ENCODE measurements at places on chromosomes 11 and 22.
A peak's percentile ranks its signal among the peaks of the same experiment; 100 is the strongest.

GRCh38 chr22:43848366-43849171 is 13.7 kb downstream of the SULT4A1 start:
- peak; percentile 34 for DNase-seq

DNA sequence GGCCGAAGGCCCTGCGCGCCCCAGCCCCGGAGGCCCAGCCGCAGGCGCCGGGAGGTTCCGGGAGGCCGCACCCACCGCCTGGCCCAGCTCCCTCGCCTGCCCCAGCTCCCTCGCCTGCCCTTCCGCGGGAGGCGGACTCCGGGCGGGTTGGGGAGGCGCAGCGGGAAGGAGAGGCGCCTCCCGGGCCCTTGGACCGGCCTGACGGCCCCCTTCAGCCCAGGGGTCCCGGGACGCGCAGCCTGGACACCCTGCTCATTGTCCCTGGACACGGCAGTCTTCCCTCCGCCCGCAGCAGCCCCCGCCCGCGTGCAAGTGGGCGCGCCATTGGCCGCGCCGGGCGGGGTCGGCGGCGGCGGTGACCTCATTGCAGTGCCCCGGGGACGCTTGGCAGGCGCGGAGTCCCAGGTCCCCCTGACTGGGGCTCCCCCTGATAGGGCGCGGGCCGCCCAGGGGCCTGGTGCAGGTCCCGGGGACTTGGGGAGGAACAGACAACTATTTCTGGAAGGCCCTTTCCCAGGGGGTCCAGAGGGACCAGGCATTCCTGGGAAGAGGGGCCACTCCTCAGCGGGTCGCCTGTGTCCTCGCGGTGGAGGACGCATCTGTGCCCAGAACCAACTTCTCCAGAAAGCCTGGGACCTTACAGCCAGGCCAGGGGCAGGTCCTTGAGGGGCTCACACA is 501 bp downstream of the CD151 start:
- no peak for DNase-seq

- no peak for DNase-seq
Observed at GRCh38 chr11:128643661-128644317, 50.1 kb upstream of the FLI1 start.

DNA sequence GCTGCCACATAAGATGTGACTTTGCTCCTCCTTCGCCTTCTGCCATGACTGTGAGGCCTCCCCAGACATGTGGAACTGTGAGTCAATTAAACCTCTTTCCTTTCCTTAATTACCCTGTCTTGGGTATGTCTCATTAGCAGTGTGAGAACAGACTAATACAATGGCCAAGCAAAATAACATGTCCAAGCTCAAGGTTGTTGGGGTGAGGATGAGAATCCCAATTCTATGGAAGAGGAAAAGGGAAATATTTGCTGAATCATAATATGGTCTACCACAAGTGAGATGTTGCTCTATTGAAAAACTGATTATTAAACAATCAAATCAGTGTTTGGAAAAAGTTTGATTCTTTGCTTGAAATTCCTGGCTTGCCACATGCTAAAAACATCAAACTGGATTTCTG is 48.7 kb upstream of the LRRC4C start:
- no peak for DNase-seq

DNA sequence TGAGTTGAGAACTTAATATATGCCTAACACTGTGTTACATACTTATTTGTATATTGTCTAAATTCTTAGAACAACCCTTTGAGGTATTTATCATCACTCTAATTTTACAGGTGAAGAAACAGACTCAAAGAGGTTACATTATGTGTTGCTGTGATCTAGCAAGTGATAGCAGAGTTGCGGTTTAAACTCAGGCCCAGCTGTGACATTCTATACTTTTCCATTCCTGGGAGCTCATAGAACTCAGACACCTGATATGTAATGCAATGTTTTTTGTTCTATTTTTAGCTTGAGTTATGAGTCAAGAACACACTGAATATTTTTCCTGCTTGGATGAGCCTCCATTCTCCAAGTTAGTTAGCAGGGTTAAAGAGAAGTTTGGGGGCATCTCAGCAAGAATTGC is 449.7 kb upstream of the DDI1 start:
- no peak for DNase-seq

DNA sequence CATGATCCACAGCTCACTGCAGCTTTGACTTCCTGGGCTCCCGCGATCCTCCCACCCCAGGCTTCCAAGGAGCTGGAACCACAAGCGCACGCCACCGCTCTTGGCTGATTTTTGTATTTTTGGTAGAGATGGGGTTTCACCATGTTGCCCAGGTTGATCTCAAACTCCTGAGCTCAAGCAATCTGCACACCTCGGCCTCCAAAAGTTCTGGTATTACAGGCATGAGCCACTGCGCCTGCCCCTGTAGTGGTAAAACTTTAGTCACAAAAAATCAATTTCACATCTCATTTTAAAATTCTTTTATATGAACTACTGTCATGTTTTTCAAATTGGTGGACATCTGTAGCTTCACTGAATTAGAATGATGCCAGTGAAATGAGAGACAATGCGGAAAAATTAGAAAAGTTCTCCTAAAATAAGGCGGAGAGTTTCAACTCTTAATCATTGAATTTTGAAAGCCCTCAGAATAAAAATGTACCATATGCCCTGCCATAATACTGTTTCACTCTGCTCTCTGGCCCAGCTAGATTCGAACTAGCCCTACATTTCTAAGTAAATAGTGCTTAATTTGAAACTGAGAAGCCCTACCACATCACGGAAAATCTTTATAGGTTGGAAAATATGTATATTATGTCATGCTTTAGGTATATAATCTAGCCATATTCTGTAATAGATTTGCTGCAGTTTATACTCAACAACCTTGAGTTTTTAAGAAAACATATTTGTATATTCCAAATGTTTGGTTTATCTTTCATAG is 78.7 kb downstream of the HORMAD2 start:
- no peak for DNase-seq

- no peak for DNase-seq
Observed at GRCh38 chr11:129611661-129612446, 203.8 kb upstream of the TMEM45B start.

DNA sequence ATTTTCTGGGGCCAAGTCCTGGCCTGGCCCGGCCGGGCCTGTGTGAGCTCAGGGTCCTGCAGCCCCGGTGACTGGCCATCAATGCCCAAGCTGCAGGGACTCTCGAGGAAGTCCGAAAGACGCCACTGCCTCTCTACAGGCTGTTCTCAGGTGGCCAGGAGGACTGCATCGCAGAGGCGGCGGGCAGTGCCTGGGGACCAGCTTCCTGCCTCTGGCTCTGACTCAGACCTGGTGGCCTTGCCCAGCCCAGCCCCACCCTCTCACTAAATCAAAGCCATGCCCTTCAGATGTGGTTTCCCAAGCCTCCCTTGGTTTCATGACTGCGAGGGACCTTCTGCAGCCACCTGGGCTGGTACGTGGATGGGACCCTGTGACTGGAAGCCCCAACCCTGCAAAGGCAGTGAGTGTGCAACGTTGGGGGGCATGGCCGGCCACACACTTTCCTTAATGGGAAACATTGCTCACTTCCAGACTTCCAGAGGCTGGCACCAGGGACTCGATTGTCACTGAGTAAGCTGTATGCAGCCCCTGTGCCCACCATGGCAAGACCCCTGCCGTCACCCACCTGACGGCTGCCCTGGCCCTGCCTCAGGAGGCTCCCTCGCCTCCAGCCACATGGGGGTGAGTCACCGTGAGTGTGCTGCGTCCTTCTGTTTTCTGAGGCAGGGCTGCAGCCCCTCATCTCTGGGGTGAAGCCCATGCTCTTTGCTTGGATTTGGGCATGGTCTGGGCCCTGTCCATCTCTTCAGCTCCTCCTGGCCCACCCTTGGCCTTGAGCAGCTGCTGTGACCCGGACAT is 6.0 kb upstream of the FGF3 start:
- DNase-seq, result no peak

- no peak for DNase-seq
Observed at GRCh38 chr11:131522851-131523250, 152.4 kb downstream of the NTM start.

DNA sequence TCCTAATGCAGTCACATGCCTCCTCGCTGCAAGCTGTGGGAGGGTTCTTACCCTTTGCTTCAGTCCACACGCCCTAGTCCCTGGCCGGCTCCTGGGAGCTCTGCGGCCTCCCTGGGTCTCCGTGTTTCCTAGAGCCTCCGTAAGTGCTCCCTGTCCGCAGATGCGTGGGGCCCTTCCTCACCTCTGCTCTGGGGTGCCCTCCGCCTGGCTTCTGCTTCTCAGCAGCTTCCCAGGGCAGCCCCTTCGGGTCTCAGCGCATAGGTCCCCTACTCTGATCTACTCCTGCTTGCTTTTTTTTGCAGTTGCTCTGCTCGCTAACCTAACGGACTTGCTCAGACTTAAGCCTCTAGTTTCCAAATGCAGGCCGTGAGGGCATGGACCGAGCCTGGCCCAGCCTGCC is 22.4 kb downstream of the CAPN1 start:
- DNase-seq, result no peak

DNA sequence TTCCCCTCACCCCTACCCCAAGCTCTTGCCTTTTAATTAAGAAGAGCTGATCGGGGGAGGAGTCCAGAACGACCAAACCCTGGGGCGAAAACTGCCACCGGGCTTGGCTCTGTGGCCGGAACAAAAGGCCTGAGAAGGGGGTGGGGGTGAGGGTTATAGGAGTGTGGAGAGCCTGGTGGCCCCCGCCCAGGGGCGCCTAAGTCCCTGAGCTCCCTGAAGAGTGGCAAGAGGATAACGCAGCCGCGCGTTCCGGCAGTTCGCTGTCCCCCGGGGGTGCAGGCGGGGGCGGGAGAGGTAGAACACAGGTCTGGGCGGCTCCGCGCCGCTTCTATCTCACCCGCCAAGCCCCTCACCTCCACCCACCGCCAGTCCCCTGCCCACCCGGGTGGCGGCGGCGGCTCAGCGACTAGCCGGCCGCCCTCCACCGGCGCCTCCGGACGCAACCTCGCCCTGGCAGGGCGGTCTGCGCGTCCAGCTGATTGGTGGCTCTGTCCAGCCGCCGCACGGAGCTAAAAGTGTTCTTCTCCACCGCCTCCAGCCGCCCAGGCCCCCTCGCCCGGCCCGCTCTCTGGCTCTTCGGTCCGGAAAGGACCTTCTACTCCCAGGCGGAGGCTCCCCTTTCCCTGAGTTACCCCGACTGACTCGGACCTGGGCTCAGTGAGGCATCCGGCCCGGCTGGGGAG is 18.7 kb upstream of the BDNF start:
- DNase-seq, result peak; percentile 24

DNA sequence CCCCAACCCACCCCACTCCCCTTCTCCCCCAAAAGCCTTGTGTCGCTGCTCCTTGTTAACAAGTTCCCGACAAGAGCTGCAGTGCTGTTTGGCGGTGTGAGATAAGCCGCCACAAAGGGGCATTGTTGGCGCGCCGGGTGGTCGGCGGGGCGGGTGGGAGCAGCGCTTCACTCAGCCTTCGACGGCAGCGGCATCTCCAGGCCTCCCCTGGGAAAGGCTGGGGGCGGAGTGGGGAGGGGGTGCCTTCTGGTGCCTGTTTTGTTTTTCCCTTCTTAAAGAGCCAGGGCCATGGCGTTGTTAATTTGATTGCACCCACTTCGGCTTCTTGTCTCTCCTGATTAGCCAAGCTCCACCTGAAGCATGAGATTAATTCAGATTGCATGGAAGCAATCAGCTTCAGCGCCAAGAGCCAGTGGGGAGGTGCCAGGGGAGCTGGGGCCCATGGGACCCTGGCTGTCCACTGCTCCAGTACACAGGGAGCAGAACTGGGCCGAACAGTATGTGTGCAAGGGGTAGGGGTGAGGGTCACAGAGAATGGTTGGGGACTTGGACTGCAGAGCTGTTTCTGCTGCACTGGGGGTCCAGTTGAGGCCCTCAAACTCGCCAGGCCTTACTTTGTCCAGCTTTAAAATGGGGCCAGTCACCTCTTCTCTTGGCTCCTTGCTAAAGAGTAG is 165.1 kb downstream of the CEP164 start:
- no peak for DNase-seq

GRCh38 chr11:130212431-130212961 is 52.9 kb downstream of the ST14 start:
- no peak for DNase-seq

- DNase-seq, result no peak
Observed at GRCh38 chr11:3124821-3125220, 40.3 kb downstream of the OSBPL5 start.

DNA sequence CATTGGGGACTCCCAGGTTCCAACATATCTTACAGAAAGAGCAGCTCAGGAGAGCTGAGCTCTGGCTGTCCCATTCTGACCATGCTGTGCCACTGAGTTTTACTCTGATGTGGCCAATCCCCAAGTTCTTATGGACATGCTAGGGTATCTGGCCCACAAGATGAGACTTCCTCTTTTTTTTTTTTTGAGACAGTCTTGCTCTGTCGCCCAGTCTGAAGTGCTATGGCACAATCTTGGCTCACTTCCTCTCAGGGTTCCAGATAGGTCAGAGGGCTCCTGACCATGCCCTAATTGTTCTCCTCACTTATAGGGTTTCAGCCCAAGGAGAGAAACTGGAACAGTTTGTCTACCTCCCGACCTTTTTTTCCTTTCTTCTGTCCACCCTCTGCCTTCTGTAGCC is 152.3 kb upstream of the CCDC90B start:
- DNase-seq, result no peak

GRCh38 chr22:33920197-33920540 is at the start of gene LARGE1:
LARGE1 (minus strand) TSS chr22:33920476.
- no peak for DNase-seq

GRCh38 chr11:84524422-84525051 is 1102.6 kb downstream of the DLG2 start:
- DNase-seq, result peak; percentile 11

GRCh38 chr11:31397239-31397834 is 27.7 kb downstream of the DNAJC24 start:
- DNase-seq, result peak; percentile 35

GRCh38 chr11:115996808-115997188 is 492.6 kb upstream of the CADM1 start:
- DNase-seq, result no peak

GRCh38 chr11:70247710-70248072 is 22.8 kb upstream of the PPFIA1 start:
- no peak for DNase-seq

- DNase-seq, result no peak
Observed at GRCh38 chr22:26662160-26662559, 4.8 kb downstream of the MIAT start.

- peak; percentile 36 for DNase-seq
Observed at GRCh38 chr11:119120639-119121007, 757 bp upstream of the HINFP start.

DNA sequence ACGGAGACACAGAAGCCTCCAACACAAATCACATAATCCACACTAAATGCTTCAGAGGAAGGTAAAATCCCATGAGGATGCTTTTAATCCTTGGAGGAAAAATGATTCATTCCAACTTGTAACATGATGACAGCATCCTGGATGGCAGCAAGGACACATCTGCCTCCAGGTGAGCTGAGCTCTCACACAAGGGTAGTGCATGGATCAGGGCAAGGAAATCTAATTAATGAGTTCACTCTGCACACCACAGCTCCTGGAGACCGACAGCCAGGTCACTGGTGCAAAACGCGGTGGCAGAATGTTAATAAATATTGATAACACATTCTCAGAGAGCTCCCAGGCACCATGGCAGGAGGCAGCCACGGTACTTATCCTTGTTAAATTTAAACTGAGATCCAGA is 40.3 kb upstream of the CYP2D6 start:
- no peak for DNase-seq

All from NCI-H2081 (cell line).